Peyer's patch (tissue), 4 donors: ENCODE measurements at places on chromosomes 6 and 20.

- DNase-seq, result no peak
These were observed 19.3 kb downstream of the AK9 start for GRCh38 chr6:109671733-109672132.

- no peak for DNase-seq
These were observed 229.5 kb upstream of the FOXQ1 start for GRCh38 chr6:1082285-1082935.

GRCh38 chr20:63029358-63030121, 22.8 kb upstream of the BHLHE23 start:
- peak; percentile 39 for DNase-seq

GRCh38 chr6:89530982-89531381, 98.0 kb downstream of the ANKRD6 start:
- no peak for DNase-seq

GRCh38 chr6:167116838-167117228, 6.1 kb upstream of the CCR6 start:
- DNase-seq, result no peak

- DNase-seq, result no peak
These were observed 22.8 kb downstream of the FYN start for GRCh38 chr6:111850295-111850937.

GRCh38 chr20:57188576-57189079, 77.8 kb downstream of the BMP7 start:
- DNase-seq, result no peak

DNA sequence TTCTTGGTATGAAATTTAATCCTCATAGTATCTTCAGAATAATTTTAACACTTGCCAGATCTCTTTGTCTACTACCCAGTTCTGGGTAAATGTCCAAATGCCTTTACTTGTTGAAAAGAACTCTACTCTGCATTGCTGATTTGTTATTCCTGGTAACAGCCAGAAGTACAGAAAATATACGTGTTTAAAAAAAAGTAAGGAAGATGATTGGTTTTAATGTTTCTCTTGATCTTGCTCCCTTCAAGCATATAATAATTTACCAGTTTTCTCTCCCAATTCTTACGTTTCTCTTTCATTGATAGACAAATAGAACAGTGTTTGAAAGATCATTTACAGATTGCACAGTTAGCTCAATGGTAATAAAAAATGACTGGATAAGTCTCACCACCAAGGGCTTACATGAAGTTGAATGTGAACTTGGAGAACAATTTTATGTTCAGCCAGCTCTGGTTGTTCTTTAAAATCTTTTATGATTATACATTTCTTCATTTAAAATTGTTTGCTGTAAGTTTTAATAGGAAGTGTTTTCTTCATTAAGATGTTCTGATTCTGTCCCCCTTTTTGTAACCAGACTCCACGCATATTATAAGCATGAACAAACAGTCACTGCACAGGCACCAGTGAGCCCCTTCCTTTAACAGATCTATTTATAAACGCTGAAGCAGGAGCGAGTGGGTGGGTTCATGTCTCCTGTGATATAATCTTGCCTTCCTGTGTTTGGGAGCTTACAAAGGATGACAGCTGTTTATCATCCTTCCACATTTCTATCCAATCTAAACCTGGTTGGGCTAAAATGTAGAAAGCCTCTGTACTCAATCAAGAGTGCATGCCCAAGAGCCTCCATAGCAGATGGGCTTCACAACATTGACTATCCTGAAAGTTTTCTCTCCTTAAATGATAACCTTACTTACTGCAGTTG, 299.5 kb downstream of the PRL start:
- DNase-seq, result no peak
